ENCODE measurements at places on chromosomes 3 and 15.

DNA sequence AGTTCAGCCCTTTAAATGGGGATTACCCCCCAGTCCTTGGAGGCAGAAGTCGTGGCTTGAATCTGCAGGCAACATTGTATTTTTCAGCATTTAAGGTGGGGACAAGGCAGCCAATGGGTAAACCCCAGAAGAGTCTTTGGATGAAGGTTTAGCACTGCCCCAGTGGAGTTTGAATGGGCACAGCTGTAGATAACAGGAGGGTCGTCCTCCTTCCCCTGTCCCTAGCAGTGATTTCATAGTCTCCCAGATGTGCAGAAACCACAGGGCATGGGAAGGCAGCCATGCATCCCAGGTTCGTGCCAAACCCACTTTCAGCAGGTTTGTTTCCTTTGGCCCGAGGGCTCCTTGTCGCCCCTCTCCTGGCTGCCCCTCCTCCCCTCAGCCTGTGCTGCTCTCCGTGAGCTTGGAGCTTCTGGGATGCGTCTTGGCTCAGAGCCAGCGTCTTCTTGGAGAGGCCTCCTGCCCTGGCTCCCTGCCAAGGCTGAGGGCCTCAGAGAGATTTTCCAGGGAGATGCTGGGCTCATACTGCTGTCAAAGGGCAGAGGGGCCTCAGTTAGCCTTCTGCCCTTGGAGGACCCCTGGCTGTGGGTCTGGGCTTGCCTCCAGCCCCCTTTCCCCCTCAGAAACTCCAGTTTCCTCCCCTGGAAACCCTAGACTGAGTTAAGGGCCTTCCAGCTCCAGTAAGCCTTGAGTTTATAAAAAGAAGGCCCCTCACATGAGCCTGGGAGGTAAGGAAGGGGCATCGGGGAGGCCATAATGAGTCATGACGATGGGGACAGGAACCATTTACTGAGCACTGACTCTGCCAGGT, 48.9 kb upstream of the POLG start:
- DNase-seq = no peak

- DNase-seq = no peak
Observed at GRCh38 chr3:60931452-60931851, 319.8 kb downstream of the FHIT start.

- no peak for DNase-seq
Observed at GRCh38 chr3:67416703-67417102, 237.7 kb downstream of the SUCLG2 start.

DNA sequence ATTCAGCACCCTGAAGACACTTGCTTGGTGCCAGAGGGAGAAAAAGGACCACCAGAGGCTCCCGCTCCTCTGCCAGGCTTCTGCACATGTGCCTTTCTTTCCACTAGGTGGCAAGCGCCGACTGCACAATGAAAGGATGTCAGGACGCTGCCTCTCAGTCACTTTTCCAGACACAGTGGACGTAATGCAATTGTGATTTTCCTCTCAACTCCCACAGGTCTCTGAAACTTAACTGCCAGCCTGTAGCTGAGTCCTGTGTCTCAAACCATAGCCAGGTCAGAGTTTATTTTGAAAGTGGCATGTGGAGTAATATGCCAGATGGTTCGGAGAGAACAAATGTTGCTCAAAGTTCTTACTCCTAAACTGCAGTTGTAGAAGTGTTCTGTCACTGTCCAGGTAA, 162.9 kb downstream of the ITPR1 start:
- no peak for DNase-seq

DNA sequence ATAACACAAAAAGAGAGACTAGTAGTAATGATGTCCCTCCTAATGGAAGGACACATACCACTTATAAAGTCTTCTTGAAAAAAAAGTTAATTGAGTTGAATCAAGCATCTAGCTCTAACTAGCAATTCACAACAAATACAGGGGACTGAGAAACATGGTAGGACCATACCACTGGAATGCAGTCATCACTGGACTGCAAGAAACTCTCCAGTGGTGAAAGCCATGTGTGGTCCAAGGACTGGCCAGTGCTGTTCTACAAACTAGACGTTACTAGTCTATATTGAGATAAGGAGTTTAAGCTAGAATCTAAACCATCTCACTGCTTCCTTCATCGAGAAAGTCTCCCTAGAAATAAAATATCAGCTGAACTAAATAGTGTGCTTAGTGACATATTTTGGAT, 16.7 kb downstream of the FBN1 start:
- no peak for DNase-seq

GRCh38 chr15:98876451-98877369, 130.9 kb downstream of the PGPEP1L start:
- DNase-seq = no peak

DNA sequence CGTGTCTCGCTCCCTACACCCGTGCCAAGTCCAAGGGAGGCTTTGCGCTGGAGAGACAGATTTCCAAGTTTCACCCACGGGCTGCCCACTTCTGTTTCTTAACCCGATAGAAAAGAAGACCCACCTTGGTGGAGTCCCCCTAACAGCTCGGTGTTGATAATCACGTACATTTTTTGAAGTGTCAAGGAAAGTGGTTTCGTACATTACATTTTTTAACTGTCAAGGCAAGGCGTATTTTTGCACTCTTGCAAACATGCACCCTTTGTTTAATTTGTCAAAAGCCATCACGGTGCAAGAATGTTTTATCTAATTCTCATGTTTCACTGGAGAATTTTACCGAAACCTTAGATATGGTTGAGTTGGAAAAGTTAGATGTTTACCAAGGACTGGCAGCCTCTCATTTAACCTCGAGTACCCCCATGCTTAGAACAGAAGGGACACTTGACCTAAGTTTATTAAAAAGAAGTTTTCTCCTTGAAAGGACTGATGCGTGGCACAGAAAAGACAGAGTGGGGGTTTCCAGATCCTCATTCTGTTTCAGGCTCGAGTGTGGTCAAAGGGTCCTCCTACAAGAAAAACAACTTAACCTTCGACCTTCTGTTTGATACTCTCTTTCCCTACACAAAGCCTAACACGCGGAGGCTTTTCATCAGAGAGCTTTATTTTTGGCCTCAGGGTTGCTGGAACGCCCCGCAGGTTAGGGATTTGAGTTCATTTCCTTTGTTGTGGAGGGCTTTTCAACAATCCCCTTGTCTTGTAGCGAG, 882 bp downstream of the GXYLT2 start:
- no peak for DNase-seq

GRCh38 chr3:9955067-9955502, 2.9 kb upstream of the PRRT3 start:
- no peak for DNase-seq

GRCh38 chr15:70099967-70100473, 2.3 kb upstream of the TLE3 start:
- DNase-seq = no peak

GRCh38 chr3:37571269-37571668, 290.4 kb upstream of the CTDSPL start:
- DNase-seq = no peak

DNA sequence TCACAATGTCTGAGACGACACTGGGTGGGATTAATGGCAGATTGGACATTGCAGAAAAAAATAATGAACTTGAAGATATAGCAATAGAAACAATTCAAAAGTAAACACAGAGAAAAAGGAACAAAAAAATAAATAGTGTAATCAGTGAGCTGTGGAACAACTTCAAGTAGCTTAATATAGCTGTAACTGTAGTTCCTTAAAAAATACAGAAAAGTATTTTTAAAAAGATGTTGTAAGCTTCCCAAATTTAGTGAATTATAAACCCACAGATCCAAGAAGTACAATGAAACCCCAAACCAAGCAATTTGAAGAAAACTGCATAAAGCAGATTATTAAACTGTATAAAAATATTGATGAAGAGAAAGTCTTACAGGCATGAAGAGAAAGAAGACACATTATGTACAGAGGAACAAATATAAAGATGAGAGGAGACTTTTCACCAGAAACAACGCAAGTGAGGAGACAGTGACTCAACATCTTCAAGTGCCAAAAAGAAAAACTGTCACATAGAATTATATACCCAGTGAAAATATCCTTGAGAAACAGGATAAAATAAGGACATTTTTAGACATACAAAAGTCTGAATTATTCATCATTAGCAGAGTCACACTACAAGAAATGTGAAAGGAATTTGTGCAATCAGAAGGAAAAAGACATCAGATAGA, 176.4 kb downstream of the NFKBIZ start:
- no peak for DNase-seq
